ENCODE measurements at places on chromosomes 5 and 9. TPM values are rescaled to one million over a fixed set of nuclear protein-coding genes. Genes with fewer than 3 reads are reported as not detected.

- no peak for DNase-seq
Observed at GRCh38 chr9:472479-473075, 257.9 kb downstream of the DOCK8 start.

DNA sequence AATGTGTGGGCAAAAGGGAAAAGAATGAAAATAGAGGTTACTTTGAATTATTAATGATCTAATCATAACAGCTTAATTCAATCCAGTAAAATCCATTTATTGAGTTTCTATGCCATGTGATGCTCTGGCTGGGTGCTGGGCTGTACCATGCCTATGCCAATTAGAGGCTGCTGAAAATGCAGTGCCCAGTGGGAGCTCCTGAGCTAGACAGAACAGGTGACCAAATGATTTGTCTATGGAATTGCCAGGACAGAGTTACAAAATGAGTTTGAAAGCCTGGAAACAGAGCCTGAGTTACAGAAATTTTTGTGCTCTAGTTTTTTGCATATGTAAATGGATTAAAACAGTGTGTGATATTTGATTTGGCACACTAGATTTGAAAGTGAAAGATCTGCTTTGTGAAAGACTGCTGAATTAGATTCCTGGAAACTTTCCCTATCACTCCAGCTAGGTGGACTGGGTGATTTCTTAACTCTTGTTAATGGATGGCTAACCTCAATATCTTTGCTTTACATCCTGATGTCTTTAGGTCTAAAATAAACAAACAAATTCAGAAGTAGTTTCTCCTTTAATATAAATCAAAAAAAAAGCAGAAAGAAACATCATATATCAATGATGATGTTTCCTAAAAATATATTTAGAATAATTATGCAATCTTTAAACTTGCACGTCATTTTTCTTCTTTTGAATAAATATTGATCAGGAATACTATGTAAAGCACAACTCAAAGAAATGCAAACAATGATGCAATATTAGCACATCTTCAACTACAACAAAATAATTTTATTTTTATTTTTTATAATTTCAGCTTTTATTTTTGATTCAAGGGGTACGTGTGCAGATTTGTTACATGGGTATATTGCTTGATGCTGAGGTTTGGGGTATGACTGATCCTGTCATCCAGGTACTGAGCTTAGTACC, 194.8 kb upstream of the FBXL7 start:
- DNase-seq, result no peak

PLK2 gene
- 986 TPM for total RNA-seq

LRRC26 gene
- not detected for total RNA-seq

SPATA24 gene
- total RNA-seq, result 4.9 TPM

All from Daoy (cell line).